A172 (cell line): ENCODE measurements at places on chromosomes 4 and X. TPM values are rescaled to one million over a fixed set of nuclear protein-coding genes. Genes with fewer than 3 reads are reported as not detected.

DNA sequence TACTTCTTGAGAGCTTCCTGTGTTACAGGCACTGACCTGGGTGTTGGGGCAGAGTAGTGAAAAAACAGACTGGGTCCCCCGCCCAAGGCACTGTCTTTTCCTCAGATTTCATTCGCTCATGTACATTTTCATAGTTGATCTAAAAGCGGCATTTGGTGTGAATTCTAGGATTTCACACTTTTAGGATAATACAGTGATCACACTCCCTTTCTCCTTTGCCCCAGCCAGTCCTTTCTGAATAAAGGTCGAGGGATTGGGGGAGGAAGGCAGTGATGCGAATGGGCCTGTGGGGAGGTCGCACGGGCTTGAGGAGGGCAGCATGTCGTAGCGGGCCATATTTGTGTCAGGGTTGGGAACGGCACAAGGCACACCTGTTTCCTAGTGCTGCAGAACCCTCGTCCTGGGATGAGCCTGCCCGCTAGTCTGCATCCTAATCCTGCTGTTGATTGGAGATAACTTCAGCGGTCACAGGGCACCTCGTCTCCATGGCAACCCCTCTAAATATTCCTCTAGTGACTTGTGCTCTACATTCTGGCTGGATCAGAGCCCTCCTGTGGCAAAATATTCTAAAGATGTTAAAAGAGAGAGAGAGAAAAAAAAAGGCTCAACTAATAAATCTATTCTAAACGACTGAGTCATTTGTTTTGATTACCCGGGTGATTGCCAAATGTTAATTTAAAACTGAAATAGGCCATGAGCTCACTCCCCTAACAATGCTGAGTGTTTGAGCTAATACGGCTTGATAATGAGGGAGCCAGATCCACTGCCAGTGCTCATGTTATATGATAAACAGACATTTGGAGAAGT, 21.8 kb downstream of the FHL1 start:
- peak; percentile 59 for DNase-seq

DNA sequence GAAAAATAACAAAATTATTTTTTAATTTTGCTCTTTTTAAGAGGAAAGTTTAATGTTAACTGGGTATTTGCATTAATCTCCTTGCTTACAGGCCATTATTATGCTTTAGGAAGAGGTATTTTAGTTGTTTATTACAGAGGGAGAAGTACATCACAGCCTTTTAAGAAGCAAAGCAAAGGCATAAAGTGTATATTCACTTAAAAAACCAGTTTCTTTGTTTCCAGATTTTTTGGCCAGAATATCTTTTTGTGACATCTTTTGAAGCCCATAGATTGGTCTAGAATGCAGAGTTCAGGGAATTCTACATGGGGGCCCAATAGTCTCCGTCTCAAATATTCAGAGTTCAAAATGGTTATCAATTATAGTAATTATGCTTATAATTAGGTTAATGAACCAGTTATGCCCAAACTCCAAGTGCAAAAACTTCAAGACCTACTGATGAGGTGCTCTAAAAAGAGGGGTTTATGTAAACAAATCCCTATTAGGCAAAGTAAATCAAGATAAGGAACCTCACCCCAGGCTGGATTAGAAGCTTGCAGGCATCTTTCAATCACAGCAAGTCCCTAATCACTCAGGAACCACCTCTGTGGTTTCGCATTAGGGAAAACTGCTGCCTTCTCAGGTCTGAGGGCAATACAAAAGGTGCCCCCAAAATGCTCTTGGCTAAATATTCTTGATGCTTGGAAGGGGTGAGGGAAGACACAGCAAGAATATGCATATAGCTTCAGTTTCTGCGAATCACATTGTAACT, 1.4 kb downstream of the CXXC4 start:
- DNase-seq, result no peak

DNA sequence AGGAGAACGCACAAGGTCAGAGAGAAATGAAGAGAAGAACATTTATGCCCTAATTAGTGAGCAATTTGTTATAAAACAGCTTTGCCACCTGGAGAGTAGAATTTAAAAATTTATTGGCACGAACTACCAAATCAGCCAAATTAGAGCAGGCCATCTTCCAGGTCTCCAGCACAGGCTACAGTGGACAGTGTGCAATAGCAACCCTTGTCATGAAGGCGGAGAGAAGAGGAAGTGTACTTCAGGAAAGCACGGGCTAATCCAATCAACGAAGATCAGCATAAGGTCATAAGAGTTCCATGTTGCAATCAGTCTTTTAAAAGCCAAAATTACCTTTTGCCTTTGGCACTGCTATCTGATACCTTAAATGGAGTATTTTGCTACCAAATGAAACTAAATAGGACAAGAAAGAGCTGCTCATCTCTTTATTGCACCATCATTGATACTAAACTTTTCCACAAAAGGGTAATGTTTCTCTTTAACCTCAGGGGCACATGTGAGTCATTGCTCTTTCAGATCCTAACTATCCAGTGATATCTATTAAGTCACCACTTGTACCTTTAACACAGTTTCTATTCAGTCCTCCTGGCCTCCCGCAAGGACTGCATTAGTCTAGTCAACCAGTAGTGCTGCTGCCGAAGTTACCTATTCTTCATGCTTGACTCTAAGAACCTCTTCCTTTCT, 19.9 kb downstream of the ANK2 start:
- no peak for DNase-seq

DNA sequence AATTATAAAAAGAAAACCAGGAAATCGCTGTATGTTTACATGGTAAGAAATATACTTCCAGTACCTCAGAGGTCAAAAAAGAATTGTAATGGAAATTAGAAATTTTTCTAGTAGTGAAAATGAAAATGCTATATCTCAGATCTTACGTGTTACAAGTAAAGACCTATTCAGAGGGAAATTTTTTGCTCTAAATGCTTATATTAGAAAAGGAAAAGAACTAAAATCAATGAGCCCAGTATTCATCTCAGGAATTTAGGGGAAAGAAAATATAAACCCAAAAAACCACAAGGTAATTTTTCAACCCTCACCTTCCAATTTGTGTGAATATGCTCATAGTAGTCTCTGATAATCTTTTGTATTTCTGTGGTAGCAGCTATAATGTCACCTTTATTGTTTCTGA, 145.6 kb downstream of the RAP1GDS1 start:
- DNase-seq, result no peak

DNA sequence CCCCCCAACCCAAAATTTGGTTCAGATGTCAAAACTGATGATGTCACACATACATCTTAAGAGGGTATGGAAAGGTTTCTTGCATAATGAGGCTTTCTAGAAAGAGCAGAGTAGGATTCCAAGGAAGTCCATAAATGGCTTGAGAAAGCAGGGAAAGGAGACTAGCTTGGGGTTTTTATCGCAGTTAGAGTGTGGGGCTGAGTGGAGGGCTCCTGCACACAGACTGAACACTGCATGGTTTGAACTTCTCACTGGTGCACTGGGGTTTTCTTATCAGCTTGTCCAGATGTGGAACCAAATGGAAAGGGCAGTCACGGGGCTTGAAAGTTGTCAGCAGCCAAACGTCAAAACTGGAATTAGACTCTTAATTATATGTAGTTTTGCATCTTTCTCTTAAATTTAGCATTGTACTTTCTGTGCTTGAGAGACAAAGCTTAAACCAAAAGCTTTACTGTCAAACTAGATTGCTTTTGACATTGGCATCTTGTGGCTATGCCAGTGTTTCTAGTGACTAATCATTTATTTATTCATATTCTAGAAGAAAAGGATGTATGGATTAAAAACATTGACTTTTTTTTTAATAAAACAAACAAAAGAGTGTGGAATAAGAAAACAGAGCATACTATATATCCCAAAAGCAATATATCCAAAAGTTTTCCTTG, 78.3 kb upstream of the STIM2 start:
- DNase-seq, result no peak

DNA sequence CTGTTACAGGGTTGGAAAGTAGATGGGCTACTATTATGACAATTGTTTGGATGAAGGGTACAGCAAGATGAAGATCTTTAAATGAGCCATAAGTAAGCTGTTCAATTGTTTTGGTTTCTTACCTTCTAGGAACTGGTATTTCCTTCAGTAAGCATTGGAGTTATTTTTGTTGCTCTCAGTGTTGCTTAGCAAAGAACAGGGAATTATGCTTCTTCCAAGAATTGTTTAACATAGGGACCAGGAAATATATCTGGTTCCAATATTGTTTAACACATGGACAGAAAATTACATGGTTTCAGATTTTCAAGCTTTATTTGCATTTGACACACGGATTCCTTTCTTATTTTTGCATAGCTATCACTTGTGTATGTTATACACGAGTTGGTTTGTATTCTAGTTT, 1999.0 kb downstream of the ARAP2 start:
- no peak for DNase-seq

GRCh38 chr4:6467600-6467999, 4.8 kb downstream of the PPP2R2C start:
- no peak for DNase-seq

GRCh38 chr4:80538276-80538926, 202.9 kb downstream of the CFAP299 start:
- DNase-seq, result peak; percentile 28

DNA sequence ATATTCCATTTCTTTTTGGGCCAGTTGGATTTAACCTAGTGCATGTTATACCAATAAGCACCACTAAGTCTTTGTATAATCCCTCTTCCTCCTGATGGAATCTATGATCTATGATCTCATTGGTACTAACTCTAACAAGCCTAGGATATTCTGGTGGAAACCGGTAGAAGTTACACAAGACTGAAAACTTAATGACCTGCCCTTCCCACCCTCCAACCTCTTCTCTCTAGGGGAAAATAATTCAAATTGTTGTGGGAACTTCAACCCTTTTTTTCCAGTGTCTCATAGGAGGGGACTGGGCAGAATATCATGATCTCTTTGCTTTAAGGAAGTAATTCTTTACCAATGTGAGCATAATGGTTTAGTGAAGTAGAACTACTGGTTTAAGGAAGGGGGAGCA, 289.5 kb upstream of the BOD1L1 start:
- DNase-seq, result no peak

DNA sequence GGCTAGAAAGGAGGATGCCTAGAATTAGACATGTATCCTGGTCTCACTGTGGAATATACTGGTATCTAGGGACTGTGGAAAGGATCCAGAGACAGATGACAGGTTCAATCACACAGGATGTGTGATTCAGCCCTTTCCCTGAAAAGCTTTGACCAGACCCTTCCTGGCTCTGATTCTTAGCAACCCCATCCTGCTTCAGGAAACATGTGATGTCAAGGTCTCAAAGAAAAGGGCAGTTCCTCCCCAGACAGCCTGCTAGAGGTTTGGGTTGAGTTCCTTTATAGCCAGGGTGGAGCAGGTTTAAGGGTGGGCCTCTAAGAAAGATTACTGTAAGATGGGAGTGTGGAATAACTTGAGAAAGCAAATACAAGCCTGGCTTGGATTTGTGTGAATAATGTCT, 3.0 kb downstream of the BMP15 start:
- no peak for DNase-seq

GRCh38 chr4:76429636-76430035, 5.4 kb upstream of the SHROOM3 start:
- DNase-seq, result no peak

DNA sequence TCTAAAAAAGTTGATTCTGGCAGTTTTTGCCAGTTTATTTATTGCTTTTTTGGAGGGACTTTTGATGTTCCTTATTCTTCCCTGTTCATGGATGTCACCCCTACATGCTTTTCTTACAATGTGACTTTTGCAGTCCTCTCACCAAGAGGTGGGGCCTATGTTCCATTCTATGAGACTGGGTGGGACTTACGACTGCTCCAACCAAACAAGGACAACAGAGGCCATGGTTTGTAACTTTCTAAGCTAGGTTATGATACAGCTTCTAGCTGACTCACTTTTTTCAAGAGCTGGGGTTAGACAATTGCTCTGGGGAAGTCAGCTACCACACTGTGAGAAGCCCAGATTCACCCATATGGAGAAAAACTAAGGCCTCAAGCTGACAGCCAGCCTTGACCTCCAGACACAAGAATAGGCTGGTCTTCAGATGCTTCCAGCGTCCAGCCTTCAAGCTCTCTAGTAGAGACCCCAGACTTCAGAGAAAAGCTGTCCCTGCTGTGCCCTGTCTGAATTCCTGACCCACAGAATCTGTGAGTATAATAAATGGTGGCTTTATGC, 39.5 kb downstream of the ENOPH1 start:
- DNase-seq, result peak; percentile 15

DNA sequence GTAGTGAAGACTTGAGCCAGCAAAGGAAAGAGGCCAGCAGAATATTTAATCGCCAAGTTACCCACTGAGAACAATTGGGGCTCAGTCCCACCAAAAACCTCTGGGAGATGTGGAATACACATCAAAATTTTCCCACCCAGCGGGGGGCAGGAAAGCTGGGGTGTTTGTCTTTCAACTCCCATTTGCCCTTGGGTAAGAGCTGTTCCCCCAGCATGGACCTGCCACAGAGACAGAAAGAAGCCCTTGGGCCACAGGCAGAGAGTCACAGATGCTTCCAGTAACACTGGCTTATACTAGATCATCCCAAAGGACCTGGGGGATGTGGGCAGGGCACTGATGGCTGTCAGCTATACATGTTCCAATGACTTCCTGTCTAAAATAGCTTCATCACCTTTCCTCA, 18.9 kb upstream of the FBXW7 start:
- DNase-seq, result no peak

DNA sequence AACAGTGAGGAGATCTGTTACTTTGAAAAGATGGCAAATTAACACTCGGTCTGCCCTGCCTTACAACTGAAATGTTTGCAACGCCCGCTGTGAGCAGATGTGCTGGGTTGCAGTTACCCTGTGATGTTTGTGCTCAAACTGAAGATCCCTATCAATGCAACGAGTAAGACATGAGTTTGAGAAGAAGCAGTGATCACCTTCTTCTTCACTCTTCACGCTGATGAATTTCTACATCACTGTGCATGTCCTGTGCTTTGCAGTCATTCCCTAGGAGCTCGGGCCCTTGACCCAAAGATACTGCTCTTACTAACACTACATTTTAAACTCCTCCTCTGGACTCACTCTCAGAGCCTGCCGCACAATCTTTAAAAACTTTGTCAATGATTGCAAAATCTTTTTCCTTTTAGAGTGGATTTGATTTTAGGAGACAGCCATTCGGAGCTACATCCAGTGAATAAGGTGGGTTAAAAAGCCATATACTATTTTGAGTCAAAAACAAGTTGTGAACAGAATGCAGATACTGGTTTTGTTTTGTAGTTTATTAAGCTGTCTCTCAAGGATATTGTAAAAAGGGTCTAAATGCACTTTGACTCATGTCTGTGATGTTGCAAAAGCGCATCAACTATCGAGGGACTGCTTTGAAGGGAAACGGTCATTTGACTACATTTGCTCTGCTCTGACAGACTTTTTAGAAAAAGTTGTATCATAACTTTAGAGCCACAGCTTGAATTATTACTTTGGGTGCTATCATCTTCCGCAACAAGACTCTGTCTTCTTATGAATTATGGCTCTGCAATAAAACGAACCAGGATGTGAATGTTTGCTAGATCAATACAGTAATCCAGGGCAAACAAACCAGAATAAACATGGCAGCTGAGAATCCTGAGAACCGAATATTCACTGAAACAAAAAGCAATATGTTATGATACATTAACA, 5.7 kb upstream of the RHOH start:
- no peak for DNase-seq

GRCh38 chr4:109962401-109962800, 49.7 kb downstream of the EGF start:
- no peak for DNase-seq

- peak; percentile 8 for DNase-seq
These were observed 34.1 kb upstream of the HHIP start for GRCh38 chr4:144611850-144612249.

The F11 gene
- not detected in 2 replicates for total RNA-seq

The GC gene
- total RNA-seq, result not detected in 2 replicates

The ADGRG4 gene
- total RNA-seq, result not detected in 2 replicates

The MAGEA11 gene
- total RNA-seq, result not detected in 2 replicates

The PNMA6F gene
- not detected in 2 replicates for total RNA-seq
